M059J (cell line): ENCODE measurements at places on chromosomes 12 and 14. TPM values are rescaled to one million over a fixed set of nuclear protein-coding genes. Genes with fewer than 3 reads are reported as not detected.

Gene SP7
- not detected in 2 replicates for total RNA-seq

GRCh38 chr14:71331403-71331802, 424.1 kb downstream of the PCNX1 start:
- no peak for DNase-seq

DNA sequence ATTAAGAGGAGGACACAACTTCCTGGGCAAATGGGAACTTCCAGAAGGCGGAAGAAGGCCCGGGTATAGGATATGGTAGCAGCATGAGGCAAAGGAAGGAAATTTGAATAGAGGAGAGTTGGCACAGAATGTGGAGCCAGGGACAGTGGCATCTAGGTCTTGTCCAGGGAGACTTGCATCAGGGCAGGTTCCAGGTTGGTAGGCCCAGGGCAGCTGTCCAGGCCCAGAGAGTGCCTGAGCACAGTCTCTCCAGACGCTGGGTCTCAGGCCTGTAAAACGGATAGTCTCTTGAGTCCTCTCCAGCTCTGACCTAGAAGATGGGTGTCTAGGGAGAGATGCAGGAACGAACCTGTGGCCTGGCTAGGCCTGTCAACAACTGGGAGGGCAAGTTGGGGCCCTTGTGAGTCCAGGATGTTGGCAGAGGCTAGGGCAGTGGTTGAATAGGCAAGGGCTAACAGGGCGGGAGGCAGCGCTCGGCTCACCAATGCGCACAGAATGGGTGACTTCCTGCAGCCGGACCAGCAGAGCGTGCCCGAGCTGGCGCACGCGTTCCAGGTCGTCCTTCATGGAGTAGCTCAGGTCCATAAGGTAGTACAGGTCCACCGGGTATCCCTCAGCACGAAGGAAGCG, 9.9 kb downstream of the ITGB7 start:
- DNase-seq, result no peak

- no peak for DNase-seq
These were observed 82.0 kb downstream of the PRICKLE1 start for GRCh38 chr12:42507565-42507964.

- DNase-seq, result no peak
These were observed 8.0 kb downstream of the ANKS1B start for GRCh38 chr12:99976762-99977161.

Gene ATG2B
- total RNA-seq, result 3.3 and 7.6 TPM in 2 replicates

GRCh38 chr14:60509438-60510253, 700 bp downstream of the SIX6 start:
- no peak for DNase-seq

DNA sequence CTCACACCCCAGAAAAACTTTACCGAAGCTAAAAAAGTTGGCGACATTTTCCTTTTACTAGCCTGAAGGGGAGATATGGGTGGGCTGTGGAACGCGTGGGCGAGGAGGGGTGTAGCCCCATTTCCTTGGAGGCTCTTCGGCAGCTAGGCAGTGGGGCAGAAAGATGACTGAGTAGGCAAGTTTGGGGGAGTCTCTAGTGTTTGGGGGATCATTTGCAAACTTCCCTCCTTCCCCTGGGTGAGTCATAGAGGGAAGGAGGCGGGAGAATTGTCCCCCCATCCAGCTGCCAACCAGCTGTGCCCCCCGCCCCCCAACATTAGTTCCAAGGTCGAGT, 2.3 kb downstream of the GLI1 start:
- no peak for DNase-seq

GRCh38 chr12:16118586-16118985, 158.9 kb downstream of the SLC15A5 start:
- DNase-seq, result no peak

DNA sequence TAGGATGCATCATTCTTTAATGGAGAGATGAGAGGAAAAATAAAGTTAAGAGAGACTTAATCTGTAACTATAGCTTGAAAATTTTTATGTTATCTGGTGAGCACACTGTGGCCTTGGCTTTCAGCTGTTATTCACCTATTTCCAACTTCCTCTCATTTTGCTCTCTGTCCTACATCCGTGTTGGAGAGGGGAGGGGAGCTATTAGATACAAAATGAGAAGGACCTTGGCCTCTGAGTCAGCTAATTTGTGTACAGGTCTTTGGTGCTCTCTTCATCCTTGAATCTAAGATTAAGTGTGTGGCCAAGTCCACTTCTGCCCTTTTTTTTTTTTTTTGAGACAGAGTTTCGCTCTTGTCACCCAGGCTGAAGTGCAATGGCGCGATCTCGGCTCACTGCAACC, 887 bp upstream of the APOBEC1 start:
- DNase-seq, result no peak

Gene SSTR1
- total RNA-seq, result 0.12 and 0.64 TPM in 2 replicates

GRCh38 chr12:71430756-71431155, 8.8 kb upstream of the LGR5 start:
- no peak for DNase-seq
